ENCODE measurements at places on chromosomes 12 and 14. TPM values are rescaled to one million over a fixed set of nuclear protein-coding genes. Genes with fewer than 3 reads are reported as not detected.

The PTPRO gene
- total RNA-seq: not detected

The KCNMB4 gene
- 0.13 TPM for total RNA-seq

The HAL gene
- 0.08 TPM for total RNA-seq

The ADCY4 gene
- 0.21 TPM for total RNA-seq

The TROAP gene
- 50.0 TPM for total RNA-seq

The SLC25A47 gene
- total RNA-seq: not detected

The TMEM63C gene
- 2.4 TPM for total RNA-seq

The SERPINA9 gene
- not detected for total RNA-seq

The LRRC43 gene
- 1.5 TPM for total RNA-seq

The OR6C76 gene
- not detected for total RNA-seq

The ASCL4 gene
- total RNA-seq: not detected

The FOXA1 gene
- total RNA-seq: 8.7 TPM

The PRB2 gene
- not detected for total RNA-seq

The FGF6 gene
- total RNA-seq: not detected

The DAAM1 gene
- 13.3 TPM for total RNA-seq

The MMP17 gene
- total RNA-seq: 30.0 TPM

The PAX9 gene
- 0.82 TPM for total RNA-seq

The VASH1 gene
- total RNA-seq: 5.2 TPM

The NEDD1 gene
- 30.3 TPM for total RNA-seq

The KRT3 gene
- total RNA-seq: not detected

The OS9 gene
- total RNA-seq: 186 TPM

The MUCL1 gene
- not detected for total RNA-seq

The PIWIL1 gene
- not detected for total RNA-seq

The RNASE7 gene
- total RNA-seq: not detected

The PTGDR gene
- not detected for total RNA-seq

The HSPB8 gene
- 2.0 TPM for total RNA-seq

The DNAI7 gene
- 0.10 TPM for total RNA-seq

The EIF2S3B gene
- total RNA-seq: 0.28 TPM

The GMPR2 gene
- total RNA-seq: 45.9 TPM

The PTPN6 gene
- total RNA-seq: 13.7 TPM
